NCI-H1105 (cell line): ENCODE measurements at places on chromosomes 5 and 9.

GRCh38 chr5:23717486-23717885, 210.1 kb downstream of the PRDM9 start:
- no peak for DNase-seq

- no peak for DNase-seq
Measured at GRCh38 chr5:94516148-94516547, 102.3 kb downstream of the KIAA0825 start.

GRCh38 chr5:10220248-10220647, 29.4 kb downstream of the ATPSCKMT start:
- DNase-seq = no peak

DNA sequence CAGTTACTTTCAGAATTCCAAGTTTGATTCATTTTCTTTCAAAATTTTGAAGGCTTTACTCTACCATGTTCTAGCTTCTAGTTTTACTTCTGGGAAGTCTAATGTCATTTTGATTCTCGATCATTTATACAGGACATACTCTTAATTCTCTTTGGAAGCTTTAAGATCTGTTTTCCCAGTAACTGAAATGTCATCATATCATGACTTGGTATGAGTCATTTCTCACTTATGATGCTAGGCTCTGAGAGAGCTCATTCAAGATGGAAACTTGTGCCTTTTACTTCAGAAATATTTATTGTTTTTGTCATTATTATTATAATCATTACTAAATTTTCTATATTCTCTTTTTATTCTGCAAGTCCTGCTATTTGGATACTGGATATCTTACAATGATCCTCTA, 222.3 kb downstream of the PARP8 start:
- no peak for DNase-seq
